ENCODE measurements at places on chromosomes 7 and 10. TPM values are rescaled to one million over a fixed set of nuclear protein-coding genes. Genes with fewer than 3 reads are reported as not detected.

The PBLD gene
- 10.7 TPM for total RNA-seq

The COL26A1 gene
- total RNA-seq = 17.4 TPM

DNA sequence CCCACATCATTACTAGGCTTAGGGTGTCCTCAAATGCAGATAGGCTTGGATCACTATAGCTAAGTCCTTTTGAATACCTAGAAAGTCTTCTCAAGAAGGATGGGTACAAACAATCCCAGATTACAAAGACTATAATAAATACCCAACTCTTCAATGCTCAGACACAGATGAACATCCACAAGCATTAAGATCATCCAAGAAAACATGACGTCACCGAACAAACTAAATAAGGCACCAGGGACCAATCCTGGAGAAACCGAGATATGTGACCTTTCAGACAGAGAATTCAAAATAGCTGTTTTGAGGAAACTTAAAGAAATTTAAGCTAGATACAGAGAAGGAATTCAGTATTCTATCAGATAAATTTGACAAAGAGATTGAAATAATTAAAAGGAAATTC, 108.0 kb upstream of the PLPP4 start:
- DNase-seq = no peak

GRCh38 chr10:112185959-112186358, 2.4 kb upstream of the GPAM start:
- DNase-seq = no peak

- no peak for DNase-seq
Observed at GRCh38 chr7:45267262-45267661, 109.7 kb downstream of the RAMP3 start.

GRCh38 chr7:78020136-78020873, 221.7 kb downstream of the PHTF2 start:
- DNase-seq = peak; percentile 62

DNA sequence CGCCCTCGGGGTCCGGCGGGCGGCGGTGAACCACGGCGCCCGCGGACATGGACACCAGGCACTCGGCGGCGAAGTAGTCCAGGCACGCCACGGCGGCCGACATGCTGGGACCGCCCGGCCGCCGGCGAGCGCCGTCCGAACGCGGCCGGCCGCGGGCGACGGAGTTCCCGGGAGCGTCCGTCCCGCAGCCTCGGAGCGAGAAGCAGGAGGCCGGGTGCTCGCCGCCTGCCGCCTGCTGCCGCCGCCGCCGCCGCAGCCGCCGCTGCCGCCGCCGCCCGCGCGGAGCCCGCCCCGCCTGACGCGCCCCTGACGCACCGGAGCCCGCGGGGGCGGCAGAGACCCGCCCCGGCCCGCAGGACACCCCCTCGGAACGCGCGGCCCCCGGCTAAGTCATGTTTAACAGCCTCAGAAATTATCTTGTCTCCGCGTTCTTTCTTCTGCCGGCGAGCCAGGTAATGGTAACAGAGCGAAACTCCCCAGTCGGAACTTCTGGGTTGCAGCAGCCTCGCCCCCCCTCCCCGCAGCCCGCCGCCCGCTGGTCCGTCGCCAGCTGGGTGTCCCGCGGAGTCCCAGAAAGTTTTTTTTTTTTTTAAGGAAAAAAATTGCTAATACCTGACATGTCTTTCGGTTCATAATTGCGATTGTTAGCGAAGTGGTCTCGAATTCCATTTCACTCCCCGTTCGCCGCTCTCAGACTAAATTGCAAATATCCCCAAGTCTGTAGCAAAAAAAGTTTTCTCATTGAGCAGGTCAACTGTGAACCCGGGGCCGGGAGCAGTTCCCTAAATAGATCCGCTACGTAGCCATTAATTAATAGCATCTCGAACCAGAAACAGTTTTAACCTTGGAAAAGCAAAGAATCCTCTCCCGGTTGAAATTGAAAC, at the start of gene KLF14:
TSS of gene KLF14 (minus strand) at position 277 of the 884 bp plus-strand sequence. CDS start at position 103, 174 bp downstream.
- DNase-seq = no peak
